Thyroid gland (tissue), 4 donors: ENCODE measurements at places on chromosomes 16 and 17.
A peak's percentile ranks its signal among the peaks of the same experiment; 100 is the strongest.

DNA sequence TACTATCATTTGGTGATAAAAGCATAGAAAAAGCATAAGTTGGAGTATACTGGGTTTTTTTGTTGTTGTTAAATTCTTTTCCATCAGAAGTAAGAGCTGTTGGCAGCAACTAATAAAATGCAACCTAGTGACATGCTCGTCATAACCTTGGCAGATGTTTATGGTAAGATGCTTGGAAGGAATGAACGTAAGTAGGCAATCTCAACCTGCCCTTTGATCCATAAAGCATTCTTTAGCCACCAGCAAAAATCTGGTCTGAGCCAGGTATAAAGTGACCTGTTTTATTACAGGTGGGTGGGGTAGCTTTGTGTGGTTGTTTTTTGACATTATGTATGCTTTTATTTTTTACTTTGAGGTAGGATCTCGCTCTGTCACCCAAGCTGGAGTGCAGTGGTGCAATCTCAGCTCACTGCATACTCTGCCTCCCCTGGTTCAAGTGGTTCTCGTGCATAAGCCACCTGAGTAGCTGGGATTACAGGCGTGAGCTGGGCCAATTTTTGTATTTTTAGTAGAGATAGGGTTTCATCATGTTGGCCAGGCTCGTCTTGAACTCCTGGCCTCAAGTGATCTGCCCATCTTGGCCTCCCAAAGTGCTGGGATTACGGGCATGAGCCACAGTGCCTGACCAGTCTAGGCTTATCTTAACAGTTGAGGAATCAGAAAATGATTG lies 22.0 kb downstream of the WSB1 start:
- no peak overlapping the region for H3K4me3 ChIP-seq
- DNase-seq = peak; percentile 54
- H3K27me3 ChIP-seq = no peaks in the 10 kb centered on the region
- peaks cover 23% of the 10 kb centered on the region for H3K4me1 ChIP-seq
- H3K36me3 ChIP-seq = peaks cover 21% of the 10 kb centered on the region

DNA sequence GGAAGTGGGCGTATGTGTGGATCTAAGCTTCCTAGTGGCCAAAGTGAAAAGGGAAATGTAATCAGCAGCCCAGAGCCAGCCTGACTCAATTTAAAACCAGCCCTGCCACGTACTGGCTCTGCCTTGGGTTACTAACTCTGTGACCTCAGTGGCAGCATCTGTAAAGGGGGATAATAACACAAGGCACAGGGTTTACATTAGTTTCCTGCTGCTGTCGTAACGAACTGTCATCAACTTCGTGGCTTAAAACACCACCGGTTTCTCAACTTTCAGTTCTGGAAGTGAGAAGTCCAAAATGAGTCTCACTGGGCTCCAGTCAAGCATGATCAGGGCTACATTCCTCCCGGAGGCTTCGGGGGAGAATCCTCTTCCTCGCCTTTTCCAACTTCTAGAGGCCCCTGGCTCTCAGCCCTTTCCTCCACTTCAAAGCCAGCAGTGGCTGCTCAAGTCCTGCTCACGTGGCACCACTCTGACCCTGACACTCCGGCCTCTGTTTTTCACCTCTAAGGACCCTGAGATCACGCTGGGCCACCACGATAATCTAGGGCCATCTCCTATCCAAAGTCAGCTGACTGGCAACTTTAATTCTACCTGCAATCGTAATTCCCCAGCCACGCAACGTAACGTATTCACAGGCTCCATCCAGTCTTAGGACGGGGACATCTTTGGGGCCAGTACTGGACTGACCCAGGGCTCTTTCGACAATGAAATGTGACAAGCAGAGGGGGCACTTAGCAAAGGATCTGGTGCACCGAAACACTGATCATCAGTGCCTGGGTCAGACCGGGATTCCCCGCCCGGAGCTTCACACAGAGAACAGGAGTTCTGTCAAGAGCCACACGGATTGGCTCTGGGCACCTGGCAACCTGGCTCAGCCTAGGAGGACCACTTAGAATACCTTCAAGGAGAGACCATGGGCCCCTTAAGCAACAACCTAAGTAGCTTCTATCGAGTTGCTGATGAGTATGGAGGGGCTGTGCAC lies 14.5 kb downstream of the TMC6 start:
- no peaks in the 10 kb centered on the region for H3K27me3 ChIP-seq
- peaks cover 27% of the 10 kb centered on the region for H3K4me1 ChIP-seq
- DNase-seq = peak; percentile 45
- no peaks in the 10 kb centered on the region for H3K36me3 ChIP-seq

- DNase-seq = no peak
- H3K4me3 ChIP-seq = no peak overlapping the region
- no peaks in the 10 kb centered on the region for H3K27me3 ChIP-seq
- H3K4me1 ChIP-seq = no peaks in the 10 kb centered on the region
- no peak overlapping the region for H3K27ac ChIP-seq
Measured at GRCh38 chr17:58308985-58309917, 19.3 kb downstream of the TSPOAP1 start.

DNA sequence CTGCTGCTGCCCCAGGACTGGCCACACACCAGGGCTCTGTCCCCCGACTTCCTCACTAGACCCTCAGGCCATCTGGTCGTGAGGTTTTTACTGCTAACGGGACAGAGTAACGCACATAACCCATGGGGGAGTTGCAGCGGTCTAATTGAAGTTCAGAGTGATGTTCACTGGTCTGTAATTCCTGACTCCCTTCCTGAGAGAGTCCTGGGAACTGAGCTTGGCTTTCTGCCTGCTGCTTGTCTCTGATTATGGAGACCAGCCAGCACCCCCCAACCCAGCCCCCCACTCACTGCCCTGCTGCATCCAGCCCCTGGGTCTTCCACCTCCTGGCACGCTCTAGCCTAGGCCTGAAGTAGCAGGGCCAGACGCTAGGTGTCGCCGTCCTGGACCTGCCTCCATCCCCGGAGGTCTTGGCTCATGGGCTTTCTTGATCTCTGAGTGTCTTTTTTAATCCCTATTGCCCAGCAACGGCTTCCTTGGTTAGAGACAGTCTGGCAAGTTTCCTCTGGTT lies 192.9 kb downstream of the CCDC182 start:
- peaks cover 31% of the 10 kb centered on the region for H3K4me1 ChIP-seq
- H3K27ac ChIP-seq = no peak overlapping the region
- H3K36me3 ChIP-seq = no peaks in the 10 kb centered on the region
- H3K27me3 ChIP-seq = no peaks in the 10 kb centered on the region
- DNase-seq = peak; percentile 57
- no peak overlapping the region for H3K4me3 ChIP-seq

DNA sequence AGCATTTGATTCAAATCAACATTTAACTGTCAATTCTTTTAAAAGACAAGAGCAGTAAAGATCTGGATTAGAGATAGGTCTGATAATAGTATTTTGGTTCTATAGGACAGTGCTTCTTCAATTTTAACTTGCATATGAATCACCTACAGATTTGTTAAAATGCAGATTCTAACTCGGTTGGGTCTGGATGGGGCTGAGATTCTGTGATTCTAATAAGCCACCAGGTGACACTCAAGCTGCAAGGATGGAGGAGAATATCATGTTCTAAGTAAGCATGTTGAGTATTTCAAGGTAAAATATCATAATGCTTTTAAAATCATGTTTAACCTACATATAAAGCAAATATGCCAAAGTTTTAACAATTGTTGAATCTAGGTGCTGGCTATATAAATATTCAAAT lies 15.8 kb downstream of the TSPOAP1 start:
- H3K36me3 ChIP-seq = no peaks in the 10 kb centered on the region
- H3K4me1 ChIP-seq = no peaks in the 10 kb centered on the region
- DNase-seq = no peak
- H3K4me3 ChIP-seq = no peak overlapping the region

DNA sequence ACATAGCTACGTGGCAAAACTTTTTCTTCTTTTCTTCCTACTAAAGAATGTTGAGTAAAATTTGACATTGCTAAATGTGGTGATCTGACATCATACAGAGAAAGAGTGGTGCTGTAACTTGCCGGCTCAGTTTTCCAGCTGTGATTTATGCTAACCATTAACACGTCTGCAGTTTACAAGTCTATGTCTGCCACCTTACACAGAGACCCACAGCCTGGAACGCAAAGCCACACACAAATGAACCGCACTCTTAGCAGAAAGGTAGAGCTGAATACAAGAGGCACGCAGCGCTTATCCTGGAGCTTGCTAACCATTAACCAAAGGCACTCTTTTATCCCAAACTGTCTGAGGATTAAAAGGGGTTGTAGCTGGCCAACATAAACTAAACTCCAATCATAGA lies 31.9 kb downstream of the CACNG1 start:
- no peak overlapping the region for H3K4me3 ChIP-seq
- H3K4me1 ChIP-seq = no peaks in the 10 kb centered on the region
- H3K27ac ChIP-seq = no peak overlapping the region
- peaks cover 9% of the 10 kb centered on the region for H3K36me3 ChIP-seq
- DNase-seq = no peak

DNA sequence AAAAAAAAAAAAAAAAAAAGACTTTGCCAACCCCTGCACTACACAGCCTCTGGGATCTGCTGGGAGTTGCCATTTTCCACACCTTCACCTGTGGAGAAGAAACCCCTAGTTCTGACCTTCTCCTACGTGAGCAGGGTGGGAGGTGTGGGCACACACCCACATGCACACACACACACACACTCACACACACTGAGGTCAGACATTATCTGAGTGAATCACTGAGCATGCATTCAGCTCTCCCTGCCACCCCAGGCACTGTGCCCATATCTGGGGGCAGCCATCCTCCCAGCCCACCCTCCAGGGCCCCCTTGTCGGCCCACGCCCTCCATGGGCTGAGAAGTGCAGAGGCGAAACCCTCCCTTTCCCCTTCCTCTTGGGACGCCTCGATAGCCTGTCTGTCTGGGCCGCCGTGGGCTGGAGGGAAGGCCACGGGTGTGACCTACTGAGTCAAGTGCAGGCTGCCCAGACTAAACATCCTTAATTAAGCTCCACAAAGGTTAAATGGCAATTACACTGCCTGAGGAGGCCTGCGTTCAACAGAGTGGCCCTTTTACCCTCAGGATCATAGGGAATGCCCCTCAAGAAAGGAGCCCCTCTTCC lies 143.8 kb downstream of the C16orf95 start:
- no peak overlapping the region for H3K4me3 ChIP-seq
- no peak for DNase-seq
- no peak overlapping the region for H3K27ac ChIP-seq
- H3K4me1 ChIP-seq = no peaks in the 10 kb centered on the region

DNA sequence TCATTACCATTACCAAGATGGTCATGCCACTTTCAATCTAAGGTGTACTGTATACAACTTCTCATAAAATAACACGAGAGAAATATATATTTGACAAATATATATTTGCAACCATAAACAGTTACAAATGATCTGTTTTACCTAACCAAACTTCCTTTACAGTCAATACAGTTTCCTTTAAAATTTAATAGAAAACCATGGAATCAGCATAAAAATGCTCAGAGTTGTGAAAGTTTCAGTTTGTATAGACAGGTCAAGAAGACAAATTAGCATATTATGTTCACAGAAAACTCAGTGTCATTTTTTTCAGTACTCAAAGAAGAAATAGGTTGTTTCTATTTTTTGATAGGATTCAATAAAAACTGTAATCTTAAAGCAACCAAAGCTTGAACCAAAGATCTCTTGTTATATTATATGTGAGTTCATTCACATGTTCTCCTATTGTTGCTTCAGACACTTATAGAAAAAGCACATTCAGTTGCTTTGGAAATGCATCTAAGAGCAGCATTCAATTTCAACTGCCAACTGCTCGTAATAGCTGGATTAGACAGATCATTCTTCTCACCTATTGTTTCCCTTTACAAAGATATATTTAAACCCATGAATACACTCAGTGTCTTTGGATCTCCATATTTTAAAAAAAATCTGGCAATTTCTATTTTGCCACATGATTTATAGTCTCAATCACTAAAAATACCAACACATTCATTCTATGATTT lies 15.1 kb downstream of the SSH2 start:
- H3K36me3 ChIP-seq = no peaks in the 10 kb centered on the region
- no peak overlapping the region for H3K4me3 ChIP-seq
- peaks cover 9% of the 10 kb centered on the region for H3K4me1 ChIP-seq
- H3K27me3 ChIP-seq = no peaks in the 10 kb centered on the region

DNA sequence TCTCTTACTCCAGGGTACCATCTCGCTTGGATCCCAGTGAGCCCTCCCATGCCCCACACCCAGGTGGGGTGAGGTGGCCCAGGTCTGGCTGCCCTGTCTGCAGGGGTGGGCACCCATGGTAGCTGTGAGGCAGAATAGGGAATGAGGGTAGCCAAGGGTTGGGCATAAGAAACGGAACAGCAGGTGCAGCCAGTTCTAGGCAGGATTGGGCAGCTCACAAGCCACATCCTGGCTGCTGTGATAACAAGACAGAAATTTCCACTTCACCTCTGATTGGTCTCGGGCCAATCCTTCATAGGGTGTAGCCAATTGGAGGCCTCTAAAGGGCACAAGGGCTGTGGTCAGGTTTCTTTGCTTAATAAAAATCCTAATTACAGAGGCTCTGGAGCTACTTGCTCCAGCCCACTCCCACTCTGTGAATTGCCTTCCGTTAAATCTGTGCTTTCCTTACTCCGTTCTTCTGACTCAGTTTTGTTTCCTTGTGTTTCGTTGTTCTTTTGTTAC lies 1.5 kb upstream of the ARHGDIG start:
- H3K36me3 ChIP-seq = no peaks in the 10 kb centered on the region
- DNase-seq = peak; percentile 69
- no peak overlapping the region for H3K4me3 ChIP-seq
- peaks cover 7% of the 10 kb centered on the region for H3K27me3 ChIP-seq

DNA sequence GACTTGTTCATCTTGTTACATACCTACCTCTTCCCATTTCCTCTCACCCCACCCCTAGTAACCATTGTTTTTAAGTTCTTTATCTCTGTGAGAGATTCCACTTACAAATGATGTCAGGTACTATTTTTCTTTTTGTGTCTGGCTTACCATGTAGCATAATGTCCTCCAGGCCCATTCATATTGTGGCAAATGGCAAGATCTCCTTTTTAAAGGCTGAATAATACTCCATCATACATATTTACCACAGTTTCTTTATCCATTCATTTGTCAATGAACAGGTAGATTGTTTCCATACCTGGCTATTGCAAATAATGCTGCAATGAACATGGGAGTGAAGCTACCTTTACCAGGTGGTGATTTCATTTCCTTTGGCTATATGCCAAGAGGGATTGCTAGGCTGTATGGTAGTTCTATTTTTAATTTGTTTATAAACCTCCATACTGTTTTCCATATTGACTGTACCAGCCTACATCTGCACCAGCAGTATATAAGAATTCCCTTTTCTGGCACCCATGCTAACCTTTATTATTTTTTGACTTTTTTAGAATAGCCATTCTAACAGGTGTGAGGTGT lies 53.9 kb downstream of the NSRP1 start:
- no peak overlapping the region for H3K4me3 ChIP-seq
- no peak overlapping the region for H3K27ac ChIP-seq
- H3K27me3 ChIP-seq = no peaks in the 10 kb centered on the region
- no peaks in the 10 kb centered on the region for H3K4me1 ChIP-seq
- DNase-seq = no peak
- no peaks in the 10 kb centered on the region for H3K36me3 ChIP-seq

GRCh38 chr16:16017812-16018211 lies 68.4 kb downstream of the ABCC1 start:
- H3K4me1 ChIP-seq = peaks cover 51% of the 10 kb centered on the region
- H3K4me3 ChIP-seq = no peak overlapping the region
- no peak overlapping the region for H3K27ac ChIP-seq

- peak overlapping the region; percentile 82 for H3K4me3 ChIP-seq
- H3K4me1 ChIP-seq = peaks cover 19% of the 10 kb centered on the region
- no peaks in the 10 kb centered on the region for H3K27me3 ChIP-seq
- peak overlapping the region; percentile 94 for H3K27ac ChIP-seq
Measured at GRCh38 chr17:59963738-59964481, 630 bp downstream of the RNFT1 start.
